Non-pigmented ciliary epithelial cell (primary cell): ENCODE measurements at places on chromosomes 6 and 20.

GRCh38 chr6:28838289-28838633 is 85.5 kb downstream of the TRIM27 start:
- peak; percentile 14 for DNase-seq

DNA sequence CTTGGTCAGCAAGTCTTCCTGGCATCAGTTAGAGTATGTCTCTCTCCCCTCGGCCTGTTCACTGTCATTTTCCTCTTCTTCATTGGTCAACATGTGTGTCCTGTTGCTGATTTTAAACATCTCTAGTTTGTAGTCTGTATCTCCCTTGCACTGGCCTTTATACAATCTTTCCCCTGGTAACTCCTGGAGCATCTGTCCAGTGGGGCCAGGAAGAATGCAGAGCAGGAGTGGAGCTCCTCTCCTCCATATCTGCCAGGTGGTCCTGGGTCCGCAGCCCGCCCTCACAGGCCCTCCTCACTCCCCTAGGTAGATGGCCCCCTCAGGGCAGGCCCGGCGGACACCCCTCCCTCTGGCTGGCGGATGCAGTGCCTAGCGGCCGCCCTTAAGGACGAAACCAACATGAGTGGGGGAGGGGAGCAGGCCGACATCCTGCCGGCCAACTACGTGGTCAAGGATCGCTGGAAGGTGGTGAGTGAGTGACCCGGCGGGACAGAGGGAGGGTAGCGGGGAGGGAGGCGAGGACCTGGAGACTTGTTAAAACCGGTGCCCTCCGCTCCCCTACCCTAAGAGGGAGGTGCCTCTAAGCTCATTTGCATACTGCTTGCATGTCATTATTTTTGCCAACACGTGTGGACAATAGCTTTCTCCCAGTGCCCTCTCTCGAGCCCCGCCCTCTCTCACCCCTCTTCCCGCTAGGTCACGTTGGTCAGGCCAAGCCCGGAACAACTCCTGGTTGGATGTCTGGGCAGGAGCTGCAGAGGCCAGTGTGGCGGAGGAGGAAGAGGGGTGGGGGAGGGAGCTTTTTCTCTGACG is 3.2 kb downstream of the TTBK1 start:
- DNase-seq = no peak

DNA sequence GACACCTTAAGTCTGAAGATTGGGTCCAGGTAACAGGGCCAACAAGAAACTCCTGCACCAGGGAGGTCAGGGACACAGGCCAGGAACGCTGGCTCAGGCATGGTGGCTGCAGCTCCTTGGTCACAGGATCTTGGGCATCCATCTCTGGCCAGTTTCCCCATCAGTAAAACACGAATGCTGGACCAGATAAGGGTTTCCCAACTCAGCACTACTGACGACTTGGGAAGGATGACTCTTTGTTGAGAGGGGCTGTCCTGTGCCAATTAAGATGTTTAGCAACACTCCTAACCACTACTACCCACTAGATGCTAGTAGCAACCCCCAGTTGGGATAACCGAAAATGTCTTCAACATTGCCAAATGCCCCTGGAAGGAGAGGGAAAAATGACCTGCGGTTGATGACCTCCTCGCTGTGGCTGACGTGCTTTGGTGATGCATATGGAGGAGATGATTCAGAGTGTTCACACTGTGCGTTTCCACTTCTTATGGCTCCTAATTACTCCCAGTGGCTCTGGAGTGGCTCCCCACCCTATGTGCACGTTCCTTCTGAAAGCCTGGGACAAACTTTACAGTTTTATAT is 261.9 kb downstream of the CDH26 start:
- no peak for DNase-seq

- DNase-seq = no peak
Observed at GRCh38 chr6:137117581-137117980, 55.9 kb downstream of the IL22RA2 start.
